HCEC 1CT (cell line): ENCODE measurements at places on chromosomes 11 and 22.

- DNase-seq = no peak
Measured at GRCh38 chr22:27990451-27990840, 71.4 kb upstream of the PITPNB start.

DNA sequence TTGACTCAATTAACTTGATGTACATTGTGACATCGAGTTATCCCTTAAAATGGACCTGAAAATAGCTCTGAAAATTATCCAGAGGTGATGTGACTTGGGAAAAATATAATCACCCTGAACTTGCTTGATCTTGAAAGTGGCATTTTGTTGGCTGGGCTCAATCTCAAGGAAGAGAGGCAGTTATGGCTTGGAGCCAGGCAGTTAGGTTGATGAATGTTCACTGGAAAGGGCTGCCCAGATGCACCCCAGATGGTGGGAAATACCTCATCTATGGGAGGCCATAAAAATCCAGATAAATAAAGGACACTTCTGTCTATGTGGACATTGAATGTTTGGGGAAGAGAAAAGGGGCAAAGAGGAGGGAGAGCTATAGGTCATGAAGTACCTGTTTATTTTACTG lies 55.7 kb upstream of the OR5AN1 start:
- DNase-seq = no peak

- no peak for DNase-seq
Measured at GRCh38 chr22:27490080-27490479, 311.5 kb downstream of the MN1 start.

DNA sequence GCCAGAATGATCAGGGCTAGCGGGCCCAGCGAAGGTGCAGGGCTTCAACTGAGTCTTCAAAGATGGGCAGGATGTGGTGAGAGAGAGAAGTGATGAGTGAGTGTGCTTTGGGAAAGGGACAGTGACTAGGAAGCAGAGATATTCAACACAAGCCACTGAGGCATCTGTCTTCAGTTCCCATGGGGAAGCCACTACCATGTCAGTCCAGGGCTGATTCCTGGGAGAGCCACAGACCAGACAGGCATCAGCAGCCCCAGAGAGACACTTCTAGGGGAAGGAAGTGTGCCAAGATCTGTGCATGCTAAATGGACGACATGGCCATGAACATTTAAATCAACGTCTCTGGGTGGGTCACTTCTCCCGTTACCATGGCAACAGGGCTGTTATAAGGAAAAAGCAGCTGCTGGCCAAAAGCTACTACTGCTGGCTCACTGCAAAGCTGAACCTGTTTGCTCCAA lies 28.5 kb downstream of the P4HA3 start:
- no peak for DNase-seq

DNA sequence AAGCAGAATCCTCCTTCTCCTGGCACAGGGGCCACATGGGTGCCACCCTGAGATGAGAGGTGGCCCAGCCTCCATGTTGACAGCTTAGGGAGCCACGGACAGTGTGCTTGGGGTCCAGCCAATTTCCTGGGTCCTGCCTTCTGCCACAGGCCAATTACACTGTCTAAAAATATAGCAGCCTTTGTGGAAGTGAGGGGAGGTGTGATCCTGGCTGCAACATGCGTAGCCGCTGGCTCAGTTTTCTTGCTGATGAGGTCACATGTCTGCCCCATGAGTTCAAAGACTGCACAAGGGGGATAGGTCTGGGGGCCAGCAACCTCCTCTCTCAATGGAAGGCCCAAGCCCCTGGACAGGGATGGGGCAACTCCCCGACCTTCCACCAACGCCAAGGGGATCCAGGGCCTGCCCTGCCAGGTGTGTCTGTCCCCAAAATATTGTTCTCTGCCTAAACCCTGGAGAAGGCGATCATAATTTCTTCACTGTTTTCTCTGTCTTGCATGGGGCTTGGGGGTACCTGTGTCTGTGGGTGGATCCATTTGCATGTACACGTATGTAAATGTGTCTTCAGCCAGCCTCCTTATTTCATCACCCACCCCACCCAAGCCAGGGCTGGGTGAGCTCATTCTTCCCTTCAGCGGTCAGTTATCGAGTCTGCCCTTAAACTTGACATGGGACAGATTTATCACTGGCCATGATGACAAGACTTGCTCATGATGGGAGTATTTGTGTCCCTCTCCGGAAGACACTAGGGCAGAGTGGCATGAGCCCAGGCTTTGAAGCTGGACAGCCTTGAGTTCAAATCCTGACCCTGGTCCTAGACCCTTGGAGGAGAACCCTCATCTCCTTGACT lies 59.4 kb downstream of the OTOG start:
- no peak for DNase-seq

GRCh38 chr11:66112041-66112491 lies 42.0 kb downstream of the PACS1 start:
- DNase-seq = no peak

DNA sequence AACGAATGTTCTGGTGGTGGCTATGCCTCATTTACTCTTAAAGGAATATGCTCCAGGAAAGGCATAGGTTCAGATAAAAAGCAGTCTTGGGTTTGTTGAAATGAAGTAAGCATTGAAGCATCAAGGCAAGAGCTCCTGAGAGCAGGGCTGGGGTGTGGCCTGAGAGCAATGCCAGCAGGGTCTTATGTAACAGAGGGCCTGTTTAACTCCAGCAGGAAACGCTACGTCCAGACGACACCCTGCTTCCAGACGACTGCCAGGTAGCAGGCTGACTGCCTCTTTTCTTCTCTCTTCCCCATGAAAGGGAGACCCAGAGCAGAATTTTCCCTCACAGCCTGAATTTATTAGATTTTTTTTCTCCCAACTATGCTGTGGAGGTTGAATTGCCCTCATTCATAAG lies 127.2 kb upstream of the SLC5A12 start:
- DNase-seq = no peak
